ENCODE measurements at places on chromosomes 7 and 10.

DNA sequence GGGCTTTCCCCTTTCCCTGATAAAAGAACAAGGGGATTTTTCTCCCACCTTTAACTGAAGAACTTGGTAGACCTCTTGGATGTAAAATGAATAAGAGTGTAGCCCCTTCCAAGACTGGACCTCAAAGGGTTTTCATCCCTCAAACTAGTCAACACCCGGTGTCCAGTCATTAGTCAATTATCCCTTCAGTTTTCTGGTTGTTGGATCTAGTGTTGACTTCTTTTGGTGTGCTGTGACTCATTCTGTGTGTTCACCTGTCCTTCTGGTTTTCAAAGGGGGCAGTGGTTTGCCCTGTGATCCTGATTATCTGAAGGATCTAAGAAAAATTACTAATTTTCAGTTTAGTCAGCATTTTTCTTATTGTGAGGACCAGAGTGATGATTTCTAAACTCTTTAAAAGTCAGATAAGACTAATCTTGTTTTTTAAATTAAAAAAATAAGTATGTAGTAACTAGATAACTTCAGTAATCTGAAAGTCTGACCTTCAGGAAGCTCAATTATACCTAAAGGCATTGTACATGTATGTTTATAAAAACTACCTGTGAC is 583.5 kb downstream of the CNTNAP2 start:
- no peak for DNase-seq

- no peak for DNase-seq
These were observed 28.2 kb downstream of the ZCCHC24 start for GRCh38 chr10:79417266-79417665.

DNA sequence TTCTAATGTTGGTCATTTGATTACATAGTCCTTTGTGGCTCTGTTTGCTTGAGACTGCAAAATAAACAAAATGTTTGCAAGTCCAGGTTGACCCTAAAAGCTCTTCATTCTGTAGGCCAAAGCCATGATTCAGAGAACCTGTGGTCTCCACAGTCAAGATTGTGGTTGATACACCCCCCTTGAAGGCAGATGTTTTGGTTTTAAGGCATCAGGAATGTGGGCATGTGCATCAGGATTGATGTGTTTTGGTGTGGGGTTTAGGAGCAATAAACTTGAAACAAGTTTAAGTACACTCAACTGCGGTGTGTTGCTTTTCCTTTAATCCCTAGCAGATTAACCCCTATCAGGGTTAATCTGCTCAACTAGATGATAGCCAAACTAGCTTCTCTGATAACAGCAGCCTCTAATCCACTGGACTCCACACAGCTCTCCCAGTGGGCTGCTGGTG is 379.1 kb upstream of the GALNT17 start:
- DNase-seq: no peak

- no peak for DNase-seq
These were observed 53.3 kb upstream of the SLC16A12 start for GRCh38 chr10:89588671-89589070.

- no peak for DNase-seq
These were observed 58.0 kb downstream of the PRKAG2 start for GRCh38 chr7:151818674-151819519.

DNA sequence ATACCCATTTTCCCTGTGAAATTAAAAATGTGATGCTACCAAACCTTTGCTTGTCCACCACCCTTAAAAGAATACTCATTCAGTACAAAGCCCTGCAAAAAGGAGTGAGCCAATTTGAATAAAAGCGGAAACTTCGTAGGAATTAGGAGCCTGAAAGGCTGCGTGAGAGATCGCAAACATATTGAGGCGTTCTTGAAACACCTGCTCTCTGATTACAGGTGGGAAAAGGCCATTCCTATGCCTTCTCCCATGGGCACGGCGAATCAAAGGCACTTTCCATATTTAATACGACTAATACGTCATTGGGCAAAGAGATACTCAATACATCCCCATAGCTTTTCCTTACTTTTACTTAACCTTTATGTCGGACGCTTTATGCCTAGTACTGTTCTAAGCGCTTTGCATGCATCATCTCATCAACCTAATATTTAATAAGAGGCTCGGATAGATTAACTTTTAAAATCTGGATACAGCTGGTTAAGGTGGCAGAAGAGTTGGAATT is 30.9 kb upstream of the KMT2E start:
- DNase-seq: no peak

GRCh38 chr7:96067321-96067720 is 254.6 kb downstream of the SLC25A13 start:
- DNase-seq: no peak

- DNase-seq: no peak
These were observed 451.2 kb downstream of the PLXNA4 start for GRCh38 chr7:132125096-132125495.

- DNase-seq: no peak
These were observed 20.4 kb upstream of the MACC1 start for GRCh38 chr7:20237464-20238193.

DNA sequence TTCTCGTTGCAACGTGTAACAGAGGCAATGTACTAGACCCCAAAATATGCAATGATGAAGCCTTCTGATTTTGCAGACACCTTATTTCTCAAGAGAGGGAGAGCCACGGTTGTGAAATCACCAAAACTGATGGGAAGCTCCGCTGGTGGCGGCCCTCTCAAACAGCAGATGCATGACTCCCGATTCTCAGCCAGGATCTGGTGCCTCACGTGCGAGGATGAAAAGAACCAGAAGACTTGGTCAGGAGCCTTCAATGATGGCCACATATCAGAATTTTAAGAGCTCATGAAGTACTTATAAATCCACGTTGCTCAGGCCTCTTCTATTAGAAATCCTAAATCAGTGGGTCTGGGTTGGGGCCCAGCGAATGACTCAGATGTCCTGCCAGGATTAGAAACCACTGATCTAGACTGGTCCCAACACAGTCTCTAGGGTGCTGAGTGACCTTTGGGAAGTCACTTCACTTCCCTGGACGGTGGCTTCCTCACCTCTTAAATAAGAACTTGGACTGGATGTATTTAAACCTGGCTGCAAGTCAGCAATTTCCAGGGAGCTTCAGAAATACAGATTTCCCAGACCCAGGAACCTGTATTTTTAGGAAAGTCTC is 41.9 kb upstream of the FAM180A start:
- no peak for DNase-seq

DNA sequence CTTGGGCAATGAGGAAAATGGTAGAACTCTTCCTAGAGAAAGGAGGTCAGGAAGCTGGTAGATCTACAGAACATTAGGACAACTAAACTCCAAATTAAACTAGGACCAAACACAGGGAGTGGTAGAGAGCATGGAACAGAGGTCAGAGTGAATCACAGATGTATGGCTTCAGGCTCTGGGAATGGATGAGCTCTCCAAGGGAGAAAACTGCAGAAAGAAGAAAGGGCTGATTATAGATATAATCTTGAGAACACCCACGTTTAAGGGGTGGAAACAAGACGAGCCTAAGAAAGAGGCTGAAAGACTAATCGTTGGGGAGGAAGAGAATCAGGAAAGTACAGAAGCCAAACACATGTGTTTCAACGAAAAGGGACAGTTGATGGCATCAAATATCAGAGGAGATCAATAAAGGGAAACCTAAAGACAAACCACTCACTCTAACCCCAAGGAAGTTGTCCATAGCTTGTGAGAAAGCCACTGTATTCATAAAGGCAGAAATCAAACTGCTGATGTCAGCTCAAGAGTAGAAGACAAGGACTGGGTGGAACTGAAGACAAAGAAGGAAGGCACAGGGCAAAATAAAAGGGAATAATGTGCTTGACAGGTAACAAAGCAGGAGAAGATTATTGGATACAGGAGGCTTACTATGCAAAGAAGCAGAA is 41.4 kb downstream of the NUDCD3 start:
- DNase-seq: no peak

DNA sequence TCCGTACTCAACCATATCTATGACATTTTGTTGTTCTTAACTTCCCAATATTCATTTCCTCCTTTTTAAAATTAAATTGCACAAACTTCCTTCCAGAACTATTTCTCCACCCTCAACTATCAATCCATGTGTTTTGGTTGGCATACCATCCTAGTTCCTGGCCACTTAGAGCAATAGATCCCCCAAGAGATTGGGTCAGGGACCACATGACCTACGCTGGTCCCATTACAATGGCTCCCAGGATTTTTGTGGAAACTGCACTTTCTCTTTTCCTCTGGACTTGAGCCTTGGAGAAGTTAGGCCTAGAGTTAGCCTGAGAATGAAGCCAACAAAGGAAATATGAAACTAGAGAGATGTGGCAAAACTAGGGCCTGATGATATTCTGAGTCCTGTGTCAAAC is 55.7 kb upstream of the CASD1 start:
- no peak for DNase-seq

DNA sequence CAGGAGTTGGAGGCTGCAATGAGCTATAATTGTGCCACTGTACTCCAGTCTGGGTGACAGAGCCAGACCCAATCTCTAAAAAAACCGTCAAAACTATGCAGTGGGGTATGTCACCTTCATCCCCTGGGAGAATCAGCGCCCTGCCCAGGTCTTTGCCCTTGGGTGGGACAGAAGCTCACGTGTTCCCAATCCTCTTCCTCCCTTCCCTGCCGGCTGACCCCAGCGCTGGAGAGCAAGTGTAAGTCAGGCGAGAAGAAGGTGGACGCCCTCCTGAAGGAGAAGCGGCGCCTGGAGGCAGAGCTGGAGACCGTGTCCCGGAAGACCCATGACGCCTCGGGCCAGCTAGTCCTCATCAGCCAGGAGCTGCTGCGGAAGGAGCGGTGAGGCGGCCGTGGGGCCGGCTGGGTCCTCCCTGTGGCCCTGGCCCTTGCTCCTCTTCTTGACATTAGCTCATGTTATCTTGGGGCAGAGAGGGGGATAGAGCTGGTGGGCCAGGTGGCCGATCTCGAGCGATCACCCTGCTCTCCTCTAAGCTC is 64.8 kb upstream of the GTF2IRD1 start:
- no peak for DNase-seq

DNA sequence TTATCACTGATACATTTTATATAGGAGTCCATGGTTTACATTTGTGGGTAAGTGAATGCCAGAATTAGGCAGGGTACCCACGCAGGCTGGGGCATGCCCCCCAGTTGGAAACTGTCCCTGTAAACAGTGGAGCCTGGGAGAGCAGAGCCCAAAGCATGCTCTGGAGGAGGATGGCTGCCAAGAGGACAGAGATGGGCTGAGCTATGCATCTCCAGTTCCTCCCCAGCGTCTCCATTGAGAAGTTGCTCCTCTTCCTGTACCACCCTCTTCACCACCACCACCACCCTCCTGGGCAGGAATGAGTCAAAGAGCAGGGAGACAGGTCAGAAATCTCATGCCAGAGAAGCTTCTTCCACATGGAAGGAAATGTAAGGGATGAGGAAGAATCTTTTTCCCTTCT is 67.7 kb upstream of the KMT2E start:
- DNase-seq: no peak

DNA sequence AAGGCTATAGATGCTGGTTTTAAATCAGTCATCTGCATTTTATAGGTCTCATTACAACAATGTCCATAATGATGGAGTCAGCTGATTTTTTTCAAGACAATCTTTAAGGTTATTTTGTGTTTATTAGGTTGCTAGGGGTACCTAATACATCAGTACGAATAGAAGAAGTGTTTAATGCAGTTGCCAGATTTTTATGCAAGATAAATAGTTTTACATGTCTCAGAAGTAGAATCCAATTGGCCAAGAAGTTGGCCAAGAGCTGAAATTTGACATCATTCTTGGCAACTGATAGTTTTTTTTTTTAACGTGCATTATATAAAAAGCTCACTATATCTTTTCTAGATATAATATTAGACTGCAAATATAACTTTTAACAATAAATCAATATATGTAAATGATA is 208.5 kb downstream of the TRIL start:
- no peak for DNase-seq

- no peak for DNase-seq
These were observed 1195.7 kb upstream of the SORCS1 start for GRCh38 chr10:108360187-108360586.

- DNase-seq: no peak
These were observed 192.2 kb upstream of the RHOBTB1 start for GRCh38 chr10:61136139-61136538.

DNA sequence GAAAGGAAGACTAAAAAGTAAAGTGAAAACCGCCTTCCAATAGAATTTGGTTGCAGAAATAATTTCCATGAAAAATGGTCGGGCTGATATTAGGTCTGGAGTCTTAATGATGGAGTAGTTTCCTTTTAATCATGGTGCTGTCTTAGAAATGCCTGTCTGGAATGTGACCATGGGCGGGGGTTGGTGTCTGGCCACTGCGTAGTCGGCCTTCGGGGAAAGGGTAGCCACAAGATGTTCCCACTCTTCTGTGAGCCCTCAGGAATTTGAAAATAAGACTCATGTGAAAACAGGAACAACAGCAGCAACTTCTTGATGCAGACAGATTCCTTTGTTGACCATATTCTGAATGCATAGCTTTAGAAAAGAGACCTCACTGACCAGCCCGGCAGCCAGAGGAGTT is 176.8 kb downstream of the KIAA1217 start:
- no peak for DNase-seq

DNA sequence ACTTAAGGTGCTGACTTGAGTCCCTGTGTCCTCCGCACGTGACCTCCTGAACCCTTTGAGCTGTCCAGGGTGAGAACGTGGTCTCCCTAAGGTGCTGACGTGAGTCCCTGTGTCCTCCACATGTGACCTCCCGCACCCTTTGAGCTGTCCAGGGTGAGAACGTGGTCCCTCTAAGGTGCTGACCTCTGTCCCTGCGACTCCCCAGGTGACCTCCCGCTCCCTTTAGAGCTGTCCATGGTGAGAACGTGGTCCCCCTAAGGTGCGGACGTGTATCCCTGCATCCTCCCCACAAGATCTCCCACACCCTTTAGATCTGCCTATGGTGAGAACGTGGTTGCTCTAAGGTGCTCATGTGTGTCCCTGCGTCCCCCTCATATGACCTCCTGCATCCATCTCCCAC is 174.3 kb downstream of the ADARB2 start:
- no peak for DNase-seq

- no peak for DNase-seq
These were observed 38.1 kb upstream of the XPNPEP1 start for GRCh38 chr10:109961174-109962001.

DNA sequence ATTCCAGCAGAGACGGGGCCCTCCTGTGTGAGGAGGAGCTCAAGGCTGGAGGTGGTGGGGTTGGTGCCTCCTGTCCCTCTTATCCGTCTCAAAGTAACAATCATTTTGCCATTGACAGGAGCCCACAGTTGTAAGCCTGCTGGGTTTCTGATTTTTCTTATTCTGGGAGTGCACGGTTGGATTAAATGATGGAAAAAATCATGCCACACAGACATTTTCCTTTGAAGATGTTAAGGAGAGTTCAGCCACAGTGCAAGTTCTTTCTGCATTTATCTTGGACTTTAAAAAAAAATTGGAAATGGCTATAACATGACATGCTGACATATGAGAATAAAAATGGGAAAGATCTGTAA is 8.4 kb upstream of the LYZL1 start:
- no peak for DNase-seq

GRCh38 chr10:103441206-103441605 is 11.0 kb downstream of the CALHM2 start:
- DNase-seq: no peak

DNA sequence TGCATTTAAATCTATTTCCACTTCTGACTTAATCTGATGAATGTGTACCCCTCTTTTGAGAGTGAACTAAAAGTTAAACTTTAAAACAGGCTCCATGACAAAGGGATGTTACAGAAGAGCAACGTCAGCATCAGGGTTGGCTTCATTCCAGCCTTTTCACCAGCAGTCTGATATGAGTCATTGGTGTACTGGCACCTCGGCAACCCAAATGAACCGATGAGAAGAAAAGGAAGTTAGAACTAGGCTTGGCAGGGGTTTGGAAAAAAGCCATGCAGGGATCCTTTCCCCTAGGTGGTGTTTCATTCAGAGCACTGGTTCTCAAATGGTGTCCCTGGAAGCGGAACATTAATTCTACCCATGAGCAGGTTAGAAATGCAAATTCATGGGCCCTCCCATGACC is 53.6 kb downstream of the SEC61G start:
- DNase-seq: no peak
